ENCODE measurements at places on chromosomes 16 and 17.

DNA sequence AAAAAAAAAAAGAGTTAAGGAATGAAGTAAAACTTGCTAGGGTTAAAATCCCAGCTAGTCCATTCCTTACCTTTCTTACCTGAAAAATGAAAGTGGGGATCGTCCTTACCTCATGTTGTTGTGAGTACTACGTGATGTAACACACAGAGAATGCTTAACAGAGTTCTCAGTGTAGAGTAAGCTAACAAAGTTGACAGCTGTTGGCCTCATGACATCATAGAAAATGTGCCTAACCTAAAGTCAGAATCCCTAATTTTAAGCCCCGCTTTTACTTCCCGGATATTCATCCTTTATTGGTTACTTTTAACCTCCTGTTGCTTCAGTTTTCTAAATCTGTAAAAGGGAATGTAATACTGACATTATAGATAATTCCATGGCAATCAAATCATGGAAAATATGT is 505.8 kb upstream of the HSBP1 start:
- DNase-seq = no peak

GRCh38 chr17:32007463-32008298 is 498 bp downstream of the LRRC37B start:
- DNase-seq = no peak

DNA sequence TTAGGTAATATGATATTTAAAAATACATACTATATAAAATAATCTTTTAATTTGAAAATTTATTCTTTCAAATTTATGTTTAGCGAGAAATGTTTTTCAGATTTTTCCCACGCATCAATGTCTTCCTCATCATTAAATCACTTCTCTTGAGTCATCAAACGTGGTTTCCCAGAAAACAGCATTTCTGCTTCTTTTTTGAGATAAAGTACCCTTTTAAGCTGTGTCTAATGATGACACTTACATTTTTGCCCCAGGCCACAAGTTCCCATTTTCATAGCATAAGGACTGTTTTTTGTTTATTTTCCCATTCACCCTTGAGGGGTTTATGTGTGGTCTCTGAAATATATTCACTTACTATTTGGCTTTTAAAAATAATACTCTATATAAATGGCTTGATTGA is 139.0 kb upstream of the HS3ST3A1 start:
- no peak for DNase-seq

DNA sequence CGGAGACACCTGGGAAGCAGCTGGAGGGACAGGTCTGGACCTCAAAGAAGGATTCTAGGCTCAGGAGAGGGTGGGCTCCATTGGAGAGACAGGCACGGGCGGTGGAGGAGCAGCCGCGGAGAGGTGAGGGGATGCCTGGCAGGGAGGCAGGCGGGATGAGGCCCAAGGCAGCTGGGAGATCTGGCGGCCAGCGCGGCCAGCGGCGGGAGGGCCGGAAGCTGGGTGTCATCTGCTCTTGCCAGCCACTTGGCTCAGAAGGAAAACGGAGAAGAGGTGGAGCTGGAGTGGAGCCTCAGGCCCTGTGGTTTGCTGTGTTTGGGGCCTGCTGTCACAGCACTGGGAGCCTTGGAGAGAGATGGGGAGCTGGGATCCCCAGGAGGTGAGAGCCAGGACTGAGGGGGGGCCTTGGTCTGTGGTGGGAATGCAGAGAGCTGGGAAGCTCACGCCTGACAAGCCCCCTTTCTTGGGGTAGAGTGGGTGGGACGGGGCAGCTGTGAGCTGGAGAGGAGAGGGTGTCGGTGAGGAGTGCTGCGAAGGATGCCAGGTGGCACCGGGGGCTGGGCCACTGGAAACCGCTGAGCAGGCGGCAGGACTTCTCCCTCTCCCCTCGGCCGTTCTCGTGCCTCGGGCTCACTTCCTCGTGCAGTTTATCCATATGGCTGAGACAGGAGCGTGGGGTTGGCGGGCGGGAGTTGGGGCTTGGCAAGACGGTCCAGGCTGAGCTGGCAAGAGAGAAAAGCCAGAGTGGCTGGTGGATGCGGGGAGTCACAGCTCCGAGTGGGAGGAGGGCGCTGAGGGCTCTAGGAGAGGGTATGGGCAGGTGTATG is 8.0 kb downstream of the TBC1D24 start:
- no peak for DNase-seq

DNA sequence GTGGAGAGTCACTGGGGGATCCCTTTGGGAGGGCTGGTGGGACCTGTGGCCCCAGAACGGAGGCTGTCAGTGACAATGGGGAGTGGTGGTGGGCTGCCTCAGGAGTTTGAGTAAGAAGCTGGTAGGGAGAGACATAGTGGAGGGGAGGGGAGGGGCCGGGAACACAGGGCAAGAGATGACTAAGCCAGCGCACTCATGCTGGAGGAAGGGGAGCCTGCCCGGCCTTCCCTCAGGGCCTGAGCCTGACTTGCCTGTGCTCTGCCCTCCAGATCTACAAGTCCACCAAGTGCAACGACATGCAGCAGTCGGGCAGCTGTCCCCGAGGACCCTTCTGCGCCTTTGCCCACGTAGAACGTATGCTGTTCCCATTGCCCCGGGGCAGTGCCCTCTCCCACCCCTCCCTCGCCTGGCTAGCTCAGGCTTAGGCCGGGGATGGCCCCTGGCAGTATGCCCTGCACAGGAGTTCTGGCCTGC is 29.3 kb downstream of the UNC13D start:
- no peak for DNase-seq

DNA sequence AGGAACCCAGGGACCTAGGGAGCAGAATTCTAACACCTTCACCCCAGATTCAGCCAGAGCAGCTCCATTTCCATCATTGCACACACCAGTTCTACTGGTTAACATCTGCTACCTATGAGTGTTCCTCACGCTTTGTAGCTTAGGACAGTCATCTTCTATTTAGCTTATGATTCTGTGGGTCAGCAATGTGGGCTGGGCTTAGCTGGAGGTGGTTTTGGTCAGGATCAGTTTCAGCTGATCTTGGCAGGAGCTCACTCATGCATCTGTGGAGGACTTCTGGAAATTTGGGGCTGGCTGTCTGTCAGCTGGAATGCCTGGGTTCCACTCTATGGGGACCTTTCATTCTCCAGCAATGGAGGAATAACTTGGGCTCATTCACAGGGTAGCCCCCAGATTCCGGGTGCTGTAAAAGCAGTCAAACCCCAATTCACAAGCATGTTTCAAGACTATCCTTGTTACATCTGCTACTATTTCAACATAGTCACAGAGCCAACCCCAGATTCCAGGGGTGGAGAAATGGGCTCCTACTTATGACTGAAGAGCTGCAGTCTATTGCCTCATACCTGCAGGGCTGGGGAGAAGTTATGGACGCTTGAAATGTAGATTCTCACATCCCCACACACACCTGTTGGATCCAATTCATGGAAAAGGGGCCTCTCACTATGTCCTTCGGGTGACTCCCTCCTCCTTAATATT is 3.4 kb upstream of the HP start:
- no peak for DNase-seq

DNA sequence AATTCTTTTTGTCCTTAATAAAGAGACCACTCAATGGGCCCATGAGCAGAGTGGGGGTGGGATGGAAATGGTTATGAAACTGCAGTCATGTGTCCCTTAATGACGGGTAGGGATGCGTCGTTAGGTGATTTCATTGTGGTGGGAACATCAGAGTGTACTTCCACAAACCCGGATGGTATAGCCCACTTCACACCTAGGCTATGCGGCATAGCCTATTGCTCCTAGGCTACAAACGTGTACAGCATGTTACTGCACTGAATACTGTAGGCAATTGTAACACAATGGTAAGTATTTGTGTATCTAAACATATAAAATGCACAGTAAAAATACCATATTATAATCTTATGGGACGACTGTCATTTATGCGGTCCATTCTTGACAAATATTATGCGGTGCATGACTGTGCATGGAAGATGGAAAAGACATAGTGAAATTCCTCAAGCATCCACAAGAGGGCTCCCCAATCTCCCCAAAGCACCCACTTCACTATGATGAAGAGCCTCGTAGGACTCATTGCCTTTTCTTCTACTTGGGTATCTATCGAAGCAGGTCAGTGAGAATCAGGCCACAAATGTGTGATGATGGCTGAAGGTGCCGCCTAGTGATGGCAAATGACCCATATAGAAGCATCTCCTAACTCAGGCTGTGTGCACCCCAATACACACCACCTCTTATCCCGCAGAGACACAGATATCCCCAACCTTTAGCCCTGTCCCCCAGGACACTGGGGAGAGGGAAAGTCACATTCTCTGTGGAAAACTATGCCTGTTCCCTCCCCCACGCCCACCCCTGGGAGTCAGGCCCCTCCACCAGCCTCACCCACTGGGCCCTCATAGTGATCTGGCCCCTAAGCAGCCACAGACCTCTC is 43.5 kb downstream of the TBX21 start:
- DNase-seq = no peak

DNA sequence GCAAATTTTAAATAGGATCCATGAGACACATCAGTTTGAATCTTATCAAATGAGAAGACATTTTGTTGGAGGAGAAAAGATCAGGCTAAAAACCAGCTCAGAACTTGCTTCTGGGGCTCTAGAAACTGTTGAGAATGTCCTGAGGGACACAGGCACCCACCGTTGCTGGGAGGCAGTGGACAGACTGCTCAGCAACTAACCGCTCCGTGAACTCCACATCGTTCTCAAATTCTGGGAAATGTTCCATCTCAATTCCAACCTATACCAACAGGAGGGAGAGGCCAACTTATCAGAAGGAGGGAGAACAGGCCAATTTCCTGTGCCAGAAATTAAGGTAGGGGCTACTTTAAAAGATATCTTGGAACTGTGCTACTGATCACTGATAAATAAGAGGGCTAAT is 8.3 kb downstream of the TAT start:
- DNase-seq = no peak

DNA sequence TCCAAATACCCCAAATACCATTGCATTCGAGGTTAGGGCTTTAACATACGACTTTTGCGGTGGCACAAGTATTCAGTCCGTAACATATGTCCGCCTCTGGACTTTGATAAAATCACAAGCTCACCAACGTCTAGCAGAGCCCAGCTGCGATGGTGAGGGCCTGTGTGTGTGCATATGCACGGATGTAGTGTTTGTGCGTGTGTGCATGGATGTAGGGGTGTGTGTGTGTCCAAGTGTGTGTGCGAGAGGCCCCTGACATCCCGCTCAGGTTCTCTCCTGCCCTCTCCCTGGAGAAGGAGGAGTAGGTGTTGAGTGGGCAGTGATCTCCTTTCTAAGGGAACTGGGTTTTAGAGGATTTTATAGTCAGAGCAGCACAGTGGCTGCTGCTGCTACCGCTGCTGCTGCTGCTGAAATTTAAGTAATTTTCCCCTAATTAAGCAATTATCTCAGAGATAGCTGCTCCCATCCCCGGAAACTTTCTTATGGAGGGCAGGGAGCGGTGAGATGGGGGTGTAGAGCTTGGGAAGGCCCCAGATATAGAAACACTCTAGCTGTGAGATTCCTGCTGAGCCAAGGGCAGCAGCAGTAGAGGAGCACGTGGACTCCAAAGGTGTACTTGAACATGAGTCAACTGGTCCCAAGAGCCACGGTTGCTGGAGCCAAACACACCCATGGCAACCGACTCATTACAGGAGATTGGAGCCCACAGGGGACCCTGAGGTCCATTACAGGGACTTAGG is 121.7 kb upstream of the SDK2 start:
- DNase-seq = no peak

- no peak for DNase-seq
Observed at GRCh38 chr16:14132696-14133048, 61.6 kb downstream of the MRTFB start.

DNA sequence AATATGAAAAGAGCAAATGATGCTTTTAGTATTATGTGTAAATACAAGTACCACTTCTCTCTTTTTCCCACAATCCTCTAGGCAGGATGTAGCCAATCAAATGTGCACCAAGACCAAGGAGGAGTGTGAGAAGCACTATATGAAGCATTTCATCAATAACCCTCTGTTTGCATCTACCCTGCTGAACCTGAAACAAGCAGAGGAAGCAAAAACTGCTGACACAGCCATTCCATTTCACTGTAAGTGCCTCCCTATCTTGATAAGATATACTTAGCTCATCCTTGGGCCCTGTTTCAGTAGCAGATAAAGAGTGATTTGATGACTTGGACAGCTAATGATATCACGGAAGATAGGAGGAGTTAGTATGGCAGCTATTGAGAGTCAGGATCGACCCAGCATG is 33.7 kb downstream of the TADA2A start:
- DNase-seq = no peak

DNA sequence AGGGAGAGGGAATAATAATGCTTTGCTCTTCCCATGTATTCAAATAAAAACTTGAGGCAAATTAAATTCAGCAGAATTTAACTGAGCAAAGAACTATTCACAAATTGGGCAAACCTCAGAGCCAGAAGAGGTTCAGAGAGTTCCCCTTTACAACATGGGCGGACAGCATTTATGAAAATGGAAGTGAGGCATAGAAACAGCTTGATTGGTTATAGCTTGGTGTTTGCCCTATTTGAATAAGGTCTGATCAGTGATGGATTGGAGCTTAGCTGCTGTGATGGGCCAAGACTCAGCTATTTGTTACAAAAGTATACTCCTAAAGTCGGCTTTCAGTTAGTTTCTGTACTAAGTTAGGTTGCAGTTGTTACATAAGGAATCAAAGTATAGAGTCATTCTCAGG is 63.0 kb downstream of the TMEM100 start:
- DNase-seq = no peak

DNA sequence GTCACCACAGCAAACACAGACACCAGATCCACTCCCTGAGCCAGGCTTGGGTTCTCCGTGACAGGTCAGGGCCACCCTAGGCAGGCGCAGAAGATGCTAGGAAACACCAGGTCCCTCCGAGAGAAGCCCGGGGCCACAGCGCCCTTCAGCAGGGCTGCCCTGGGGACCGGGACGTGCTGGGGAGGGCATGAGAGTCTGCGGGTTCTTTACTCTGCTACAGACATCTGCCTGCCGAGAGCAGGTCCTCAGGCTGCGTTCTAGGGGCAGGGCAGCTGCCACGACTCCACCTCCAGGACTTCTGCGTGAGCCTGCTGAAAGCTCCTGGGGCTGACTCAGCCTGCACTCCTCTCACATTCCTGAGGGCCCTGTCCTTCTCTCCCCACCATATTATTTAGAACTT is 11.4 kb downstream of the MYLK3 start:
- DNase-seq = no peak

DNA sequence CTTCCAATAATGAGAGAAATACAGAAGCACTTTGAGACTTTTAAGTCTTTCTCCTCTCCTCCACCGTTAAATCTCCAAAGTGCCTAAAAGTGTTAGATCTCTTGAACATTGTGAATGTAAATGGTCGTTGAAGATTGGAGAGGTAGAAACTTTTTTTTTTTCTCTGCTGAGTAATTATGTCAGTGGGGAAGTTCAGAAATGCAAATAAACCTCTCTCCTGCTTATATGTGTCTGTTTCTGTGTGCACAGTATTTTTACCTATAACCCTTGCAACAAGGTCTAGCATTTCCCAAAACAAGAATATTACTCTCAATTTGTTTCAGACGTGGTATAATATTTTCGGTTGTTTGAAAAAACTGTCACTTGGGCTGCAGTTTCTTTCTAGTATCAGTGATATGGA is 833.6 kb upstream of the CDH8 start:
- DNase-seq = no peak

Measured in cortex of kidney (tissue), 1 donor.